Stimulated activated CD4-positive, alpha-beta T cell treated with anti-CD3 and anti-CD28 coated beads, Interleukin-12 subunit alpha, Interleukin-12 subunit beta, amount 100 ng/mL, for 48 hours (primary cell): ENCODE measurements at places on chromosomes 1 and 21.
A peak's percentile ranks its signal among the peaks of the same experiment; 100 is the strongest.

GRCh38 chr1:15329104-15329820 is 80.4 kb upstream of the EFHD2 start:
- no peak for DNase-seq

GRCh38 chr1:33306653-33307493 is 14.0 kb downstream of the A3GALT2 start:
- DNase-seq, result no peak

DNA sequence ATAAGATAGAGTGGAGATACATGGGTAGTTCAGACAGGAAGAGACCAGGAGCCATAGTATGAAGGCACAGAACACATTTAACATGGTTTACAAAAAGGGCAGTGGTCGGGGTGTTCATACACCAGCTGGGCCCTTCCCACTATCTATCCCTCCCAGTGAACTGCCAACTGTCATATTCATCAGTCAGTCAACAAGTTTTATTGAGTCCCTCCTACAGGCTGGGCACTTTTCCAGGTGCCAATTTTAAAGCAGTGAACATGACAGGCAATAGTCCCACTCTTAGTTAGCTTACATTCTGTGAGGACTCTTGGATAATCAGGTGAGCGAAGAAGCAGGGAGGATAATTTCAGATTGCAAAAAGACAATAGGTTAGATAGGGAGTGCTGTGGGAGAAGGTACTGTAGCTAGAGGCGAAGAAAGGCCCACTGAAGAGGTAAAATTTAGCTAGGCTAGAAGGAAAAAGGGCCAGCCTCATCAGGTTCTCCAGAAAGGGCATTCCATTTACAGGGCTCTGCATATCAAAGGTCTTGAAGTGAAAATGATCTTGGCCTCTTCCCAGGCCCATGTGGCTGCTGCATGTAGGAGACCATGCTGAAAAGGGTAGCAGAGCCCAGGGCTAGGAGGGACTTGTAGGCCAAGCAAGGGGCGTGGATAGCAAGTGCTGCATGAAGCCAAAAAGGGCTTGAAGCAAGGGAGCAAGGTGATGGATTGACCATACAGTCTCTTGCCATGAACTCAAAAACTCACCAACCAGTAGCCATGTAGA is 274.7 kb upstream of the SNX7 start:
- no peak for DNase-seq

DNA sequence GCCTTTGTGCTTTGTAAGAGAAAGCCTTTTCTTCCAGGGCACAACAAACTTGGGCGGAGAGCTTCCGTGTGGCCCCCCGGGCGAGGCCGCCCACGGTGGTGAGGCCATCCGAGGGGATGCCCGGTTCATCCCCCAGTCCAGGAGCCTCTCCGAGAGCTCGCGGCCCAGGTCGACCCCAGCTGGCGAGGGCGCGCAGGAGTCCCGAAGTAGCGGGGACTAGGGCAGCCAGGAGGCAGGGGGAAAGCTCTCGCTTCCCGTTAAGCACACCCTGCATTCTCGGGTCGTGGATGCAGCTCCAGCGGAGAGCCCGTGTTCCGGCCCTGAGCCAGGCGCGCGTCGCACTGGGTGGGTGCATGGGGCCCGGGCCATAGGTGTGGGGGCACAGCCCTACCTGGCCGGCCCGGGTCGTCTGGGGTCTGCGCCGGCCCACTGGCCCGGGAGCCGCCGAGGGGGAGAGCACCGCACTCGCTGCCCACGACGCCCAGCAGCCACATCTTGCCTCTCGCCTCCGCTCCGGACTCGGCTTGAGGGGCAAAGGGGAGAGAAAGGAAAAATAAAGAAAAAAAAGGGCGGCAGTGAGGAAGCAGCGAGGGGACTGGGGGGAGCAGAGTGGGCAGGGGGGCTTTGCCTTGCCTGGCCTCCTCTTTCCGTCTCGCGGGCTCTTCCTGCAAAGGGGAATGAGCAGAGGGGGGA is 1.8 kb downstream of the RNF220 start:
- DNase-seq, result no peak

- peak; percentile 69 for DNase-seq
Measured at GRCh38 chr1:150562446-150563339, 13.5 kb downstream of the ADAMTSL4 start.

DNA sequence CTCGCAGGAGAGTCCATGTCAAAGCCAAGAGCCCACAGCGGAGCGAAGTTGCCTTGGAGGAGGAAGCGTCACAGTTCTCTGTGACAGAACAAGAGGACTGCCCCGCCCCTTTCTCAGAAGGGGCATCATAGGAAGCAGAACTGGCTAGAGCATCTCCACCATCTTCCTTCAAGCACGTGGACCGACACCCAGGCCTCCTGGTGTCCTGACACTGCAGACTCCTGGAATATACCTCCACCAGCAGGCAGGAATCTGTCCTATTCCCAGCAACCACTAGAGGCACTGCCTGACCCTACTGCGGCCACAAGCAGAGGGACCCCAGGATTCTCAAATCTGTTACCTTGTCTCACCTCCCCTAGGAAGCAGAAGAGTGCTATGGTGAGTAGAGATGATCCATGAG is 37.8 kb downstream of the GPA33 start:
- DNase-seq, result no peak

DNA sequence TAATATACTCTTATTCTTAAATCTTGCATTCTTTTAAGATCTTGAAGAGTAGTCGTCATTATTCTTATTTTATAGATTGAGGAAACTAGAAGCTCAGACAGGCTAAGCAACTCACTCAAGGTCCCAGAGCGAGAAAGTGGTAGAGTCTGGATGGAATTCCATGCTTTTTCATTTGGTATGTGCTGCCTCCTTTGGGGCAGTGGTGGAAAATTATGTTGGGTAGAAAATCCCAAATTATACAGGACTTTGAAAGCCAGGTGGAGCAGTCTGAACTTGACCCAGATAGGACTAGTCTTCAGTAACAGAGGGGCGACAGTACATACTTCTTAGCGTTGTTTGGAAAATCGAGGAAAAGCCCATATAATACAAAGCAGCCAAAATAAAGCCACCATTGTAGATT is 205.6 kb downstream of the ATG4C start:
- no peak for DNase-seq

- DNase-seq, result no peak
Measured at GRCh38 chr1:94765958-94766357, 54.2 kb upstream of the SLC44A3 start.

- DNase-seq, result no peak
Measured at GRCh38 chr1:110055493-110056284, 14.8 kb downstream of the ALX3 start.

GRCh38 chr1:224683936-224684335 is 67.8 kb downstream of the CNIH3 start:
- no peak for DNase-seq

- DNase-seq, result no peak
Measured at GRCh38 chr1:44696789-44697345, 22.4 kb downstream of the ARMH1 start.

GRCh38 chr1:204683284-204684205 is 2.0 kb downstream of the LRRN2 start:
- DNase-seq, result no peak

- DNase-seq, result no peak
Measured at GRCh38 chr1:15687446-15687845, 3.3 kb downstream of the PLEKHM2 start.

GRCh38 chr1:3675436-3675835 is 23.1 kb downstream of the TP73 start:
- no peak for DNase-seq

GRCh38 chr1:41589395-41589794 is 104.9 kb upstream of the EDN2 start:
- no peak for DNase-seq

GRCh38 chr1:30377230-30378002 is 346.0 kb downstream of the MATN1 start:
- no peak for DNase-seq

DNA sequence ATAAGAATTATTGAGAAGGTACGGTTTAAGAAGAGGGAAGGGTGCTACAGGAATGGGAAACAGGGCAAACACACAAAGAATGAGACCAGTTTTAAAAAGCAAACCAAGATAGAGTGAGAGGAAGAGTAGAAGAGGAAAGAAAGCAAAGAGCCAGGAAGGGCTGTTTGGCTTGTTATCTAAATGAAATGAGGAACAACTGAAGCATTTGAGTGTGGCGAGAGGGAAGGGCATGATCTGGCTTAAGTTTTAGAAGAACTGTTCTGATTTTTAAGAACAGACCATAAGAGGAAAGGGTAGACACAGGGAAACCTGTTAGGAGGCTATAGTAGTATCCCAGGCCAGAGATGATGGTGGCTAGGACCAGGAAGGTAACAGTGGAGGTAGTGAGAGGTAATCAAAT is 73.8 kb downstream of the TUT4 start:
- DNase-seq, result no peak

DNA sequence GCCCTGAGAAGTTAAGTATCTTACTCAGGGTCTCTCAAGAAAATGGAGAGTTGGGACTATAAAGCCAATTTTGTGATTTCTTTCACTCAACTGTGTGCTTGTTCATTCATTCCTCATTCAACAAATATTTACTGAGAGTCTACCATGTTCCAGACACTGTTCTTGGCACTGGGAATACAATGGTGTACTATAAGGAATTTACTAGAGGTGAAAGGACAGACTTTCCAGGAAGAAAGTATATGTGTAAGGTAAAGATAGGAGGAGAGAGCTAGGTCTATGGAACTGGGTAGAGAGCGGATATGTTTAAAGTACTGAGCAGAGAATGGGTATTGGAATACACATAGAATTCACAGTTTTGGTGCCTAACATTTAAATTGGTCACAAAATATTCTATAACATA is 42.3 kb downstream of the ZNHIT6 start:
- no peak for DNase-seq

- DNase-seq, result no peak
Measured at GRCh38 chr1:21114431-21114830, 62.3 kb downstream of the EIF4G3 start.

- no peak for DNase-seq
Measured at GRCh38 chr1:27503844-27504587, 14.0 kb upstream of the WASF2 start.

GRCh38 chr1:219365451-219365850 is 191.8 kb downstream of the LYPLAL1 start:
- no peak for DNase-seq

DNA sequence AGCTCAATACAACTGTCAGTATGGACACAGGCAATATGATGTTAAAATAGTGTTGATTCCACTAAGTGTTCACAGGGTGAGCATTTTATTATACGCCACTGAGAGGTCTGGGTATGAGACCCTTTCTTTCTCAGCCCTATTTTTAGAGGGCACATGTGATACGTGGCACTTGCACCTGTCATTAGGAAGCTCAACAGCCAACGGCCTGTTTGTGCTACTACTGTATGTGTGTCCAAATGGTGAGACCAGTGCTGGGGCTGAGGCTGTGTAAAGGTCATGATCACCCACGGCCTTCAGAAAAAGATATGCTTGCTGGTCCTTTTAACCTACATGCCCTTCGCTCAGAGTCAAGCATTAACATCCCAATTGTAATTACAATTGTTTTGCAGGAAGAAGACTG is 176.2 kb downstream of the DUSP10 start:
- no peak for DNase-seq
